A172 (cell line): ENCODE measurements at places on chromosomes 16 and 17. TPM values are rescaled to one million over a fixed set of nuclear protein-coding genes. Genes with fewer than 3 reads are reported as not detected.

MARVELD3 gene
- total RNA-seq: 0.14 TPM in 1 of 2 replicates, not detected in the other

VASN gene
- 87.4 and 100 TPM in 2 replicates for total RNA-seq

SUMO2 gene
- total RNA-seq: 201 and 239 TPM in 2 replicates

MRPL38 gene
- 55.1 and 58.4 TPM in 2 replicates for total RNA-seq

STAT3 gene
- total RNA-seq: 78.5 and 92.9 TPM in 2 replicates

SMIM5 gene
- total RNA-seq: 0.07 and 0.26 TPM in 2 replicates

SHISA9 gene
- total RNA-seq: 7.3 and 11.4 TPM in 2 replicates
